CD4-positive, CD25-positive, alpha-beta regulatory T cell (primary cell): ENCODE measurements at places on chromosomes 1 and 21. TPM values are rescaled to one million over a fixed set of nuclear protein-coding genes. Genes with fewer than 3 reads are reported as not detected.
A peak's percentile ranks its signal among the peaks of the same experiment; 100 is the strongest.

- no peaks in the 10 kb centered on the region for H3K4me1 ChIP-seq
- no peaks in the 10 kb centered on the region for H3K27me3 ChIP-seq
- H3K4me3 ChIP-seq: no peak overlapping the region
- no peaks in the 10 kb centered on the region for H3K36me3 ChIP-seq
Measured at GRCh38 chr1:219223496-219223895, 49.8 kb downstream of the LYPLAL1 start.

GRCh38 chr1:67646145-67647035, 38.6 kb upstream of the GADD45A start:
- no peaks in the 10 kb centered on the region for H3K4me1 ChIP-seq
- no peaks in the 10 kb centered on the region for H3K27me3 ChIP-seq
- DNase-seq: no peak

DNA sequence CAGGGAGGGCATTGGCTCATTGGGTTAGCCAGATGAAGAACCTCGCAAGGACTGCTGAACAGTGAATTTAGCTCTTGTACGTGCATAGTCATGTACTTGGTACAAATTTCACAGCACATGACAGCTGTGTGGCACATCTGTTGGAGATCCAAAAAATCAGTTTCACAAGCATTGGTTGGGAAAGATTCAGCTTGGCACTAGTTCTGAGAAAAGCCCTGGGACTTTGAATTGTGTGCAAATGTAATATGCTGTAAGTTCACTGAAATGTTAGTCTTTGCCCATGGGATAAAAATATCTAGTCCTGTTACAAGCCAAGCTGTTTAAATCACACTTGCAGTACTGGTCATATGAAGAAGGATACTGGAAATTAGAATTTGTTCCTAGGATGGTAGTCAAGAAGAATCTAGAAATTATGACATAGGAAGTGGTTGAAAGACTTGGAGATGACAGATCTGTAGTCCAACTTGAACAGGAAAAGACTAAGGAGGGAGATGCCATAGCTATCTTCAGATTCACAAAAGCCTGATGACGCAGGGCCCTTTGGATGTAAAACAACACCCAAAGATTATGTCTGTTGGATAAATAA, 19.2 kb downstream of the LAMC2 start:
- H3K27me3 ChIP-seq: no peaks in the 10 kb centered on the region
- H3K27ac ChIP-seq: no peak overlapping the region
- no peak for DNase-seq

DNA sequence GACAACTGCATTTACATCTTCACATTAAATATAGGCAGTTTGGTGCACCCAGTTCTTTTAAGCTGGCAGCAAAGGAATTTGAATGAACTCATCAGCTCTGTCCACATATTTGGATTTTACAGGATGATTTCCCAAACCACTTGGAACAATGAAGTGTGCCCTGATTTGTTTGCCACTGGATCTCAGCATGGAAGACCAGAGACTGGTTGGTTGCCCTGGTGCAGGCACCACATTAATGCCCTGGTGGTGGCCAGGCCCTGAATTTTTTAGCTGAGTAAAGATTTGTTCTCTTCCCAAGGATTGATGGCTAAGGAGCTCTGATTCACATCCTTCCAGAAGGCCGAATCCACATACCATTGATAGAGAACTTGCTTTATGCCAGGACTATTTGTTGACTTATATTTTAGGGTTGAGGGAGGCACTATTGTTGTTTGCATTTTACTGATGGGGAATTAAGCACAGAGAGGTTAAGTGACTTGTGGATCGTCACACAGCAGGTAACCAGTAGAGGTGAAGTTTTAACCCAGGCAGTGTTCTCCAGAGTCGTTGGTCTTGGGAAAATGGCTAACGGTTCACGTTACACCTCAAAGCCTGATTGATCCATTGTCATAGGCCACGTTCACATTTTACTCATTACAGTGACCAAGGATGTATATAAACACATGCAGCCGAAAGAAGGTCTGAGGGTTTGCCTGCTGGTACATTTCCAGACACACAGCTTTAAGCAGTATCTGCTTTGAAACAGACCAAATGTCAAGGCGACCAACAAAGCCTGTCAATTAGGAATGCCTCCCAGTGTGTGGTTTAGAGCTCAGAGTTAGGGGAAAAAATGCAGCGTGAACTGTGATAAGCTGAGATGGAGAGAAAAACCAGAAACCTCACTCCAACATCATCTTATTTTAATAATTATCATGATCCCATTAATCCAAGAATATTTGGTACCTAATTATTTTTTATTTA, 50.7 kb downstream of the KAZN start:
- no peaks in the 10 kb centered on the region for H3K4me1 ChIP-seq
- H3K27me3 ChIP-seq: no peaks in the 10 kb centered on the region
- DNase-seq: no peak
- no peak overlapping the region for H3K27ac ChIP-seq

DNA sequence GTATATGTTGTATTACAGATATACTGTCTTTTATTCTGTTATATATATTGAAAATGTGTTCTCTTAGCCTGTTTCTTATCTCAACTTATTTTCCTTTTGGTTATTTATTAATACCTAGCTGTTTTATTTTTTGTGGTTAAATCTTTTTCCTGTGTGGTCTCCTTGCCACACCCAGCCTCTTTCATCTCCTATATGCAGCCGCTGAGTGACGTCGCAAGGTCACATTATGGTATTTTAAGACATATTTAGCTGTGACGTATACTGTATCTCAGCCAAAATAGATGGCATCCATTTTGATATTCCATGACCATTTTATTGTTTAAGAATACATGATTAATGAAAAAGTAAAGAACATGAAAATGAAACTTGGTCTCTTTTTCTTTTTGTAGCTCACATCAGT, 29.1 kb downstream of the CENPF start:
- no peaks in the 10 kb centered on the region for H3K27me3 ChIP-seq
- peaks cover 26% of the 10 kb centered on the region for H3K4me1 ChIP-seq
- H3K36me3 ChIP-seq: no peaks in the 10 kb centered on the region
- peak overlapping the region; percentile 59 for H3K27ac ChIP-seq
- DNase-seq: peak; percentile 58

DNA sequence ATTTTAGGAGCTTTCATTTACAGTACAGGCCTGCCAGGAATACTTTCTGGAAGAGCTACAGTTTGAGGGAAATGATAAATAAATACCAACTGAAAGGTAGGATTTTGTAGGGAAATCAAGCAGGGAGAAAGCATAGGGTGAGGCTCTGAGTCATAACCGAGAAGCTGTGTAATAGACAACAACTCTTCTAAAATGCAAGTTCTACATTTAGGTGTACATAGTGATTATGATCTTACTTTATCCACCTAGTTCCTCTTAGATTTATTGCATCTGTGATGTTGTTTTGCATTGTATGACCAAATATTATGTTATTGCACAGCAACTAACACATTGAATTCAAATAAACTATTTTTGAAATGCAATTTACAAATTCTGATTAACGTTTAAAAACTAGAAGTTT, 819.3 kb downstream of the PLA2G4A start:
- H3K27me3 ChIP-seq: no peaks in the 10 kb centered on the region
- no peak overlapping the region for H3K4me3 ChIP-seq
- no peaks in the 10 kb centered on the region for H3K36me3 ChIP-seq
- no peak for DNase-seq

GRCh38 chr1:204323887-204324286, 35.8 kb downstream of the PLEKHA6 start:
- H3K4me1 ChIP-seq: no peaks in the 10 kb centered on the region
- no peak for DNase-seq
- peaks cover 2% of the 10 kb centered on the region for H3K27me3 ChIP-seq
- no peak overlapping the region for H3K4me3 ChIP-seq

- no peaks in the 10 kb centered on the region for H3K36me3 ChIP-seq
- no peaks in the 10 kb centered on the region for H3K4me1 ChIP-seq
- H3K27me3 ChIP-seq: no peaks in the 10 kb centered on the region
- H3K27ac ChIP-seq: no peak overlapping the region
- H3K4me3 ChIP-seq: no peak overlapping the region
- DNase-seq: no peak
Measured at GRCh38 chr1:162728573-162728972, 61.9 kb upstream of the HSD17B7 start.

DNA sequence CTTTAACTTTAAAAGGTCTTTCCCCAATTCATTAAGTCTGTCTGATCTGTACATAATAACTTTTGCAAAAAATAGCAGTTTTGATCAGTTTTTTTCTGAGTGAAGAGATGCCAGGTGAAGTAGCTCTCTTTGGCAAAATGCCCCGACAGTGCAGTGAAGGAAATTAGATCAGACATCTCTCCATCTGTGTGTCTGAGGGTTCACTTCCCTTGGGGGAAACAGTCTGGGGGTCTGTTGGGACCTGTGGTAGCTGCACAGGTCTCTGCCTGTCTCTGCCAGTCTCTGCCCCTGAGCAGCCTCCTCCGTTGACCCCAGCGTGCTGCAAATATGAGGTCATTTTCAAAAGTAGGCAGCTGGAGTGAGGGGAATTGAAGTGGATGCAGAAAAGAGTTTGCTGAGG, 54.5 kb downstream of the TBCE start:
- DNase-seq: no peak
- peaks cover 10% of the 10 kb centered on the region for H3K4me1 ChIP-seq
- no peak overlapping the region for H3K4me3 ChIP-seq
- no peaks in the 10 kb centered on the region for H3K27me3 ChIP-seq
- H3K36me3 ChIP-seq: no peaks in the 10 kb centered on the region

DNA sequence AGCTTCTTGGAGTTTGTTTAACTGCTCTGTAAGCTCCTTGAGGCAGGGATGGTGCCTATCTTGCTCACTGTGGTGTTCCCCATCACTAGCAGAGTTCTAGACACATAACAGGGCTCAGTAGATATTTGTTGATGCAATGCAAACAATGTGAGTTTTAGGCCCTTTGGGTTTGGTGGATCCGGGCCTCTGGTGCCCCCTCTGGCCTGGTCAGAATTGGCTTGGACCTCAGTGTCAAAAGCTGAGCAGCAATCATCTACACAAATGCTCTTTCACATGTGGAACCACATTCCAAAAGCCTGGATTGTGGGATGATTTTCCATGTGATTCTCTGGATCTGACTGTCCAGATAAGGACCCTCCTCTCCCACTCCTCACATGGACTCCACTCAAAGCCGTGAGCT, 53.4 kb upstream of the BCAR3 start:
- no peaks in the 10 kb centered on the region for H3K27me3 ChIP-seq
- no peak overlapping the region for H3K4me3 ChIP-seq
- no peaks in the 10 kb centered on the region for H3K36me3 ChIP-seq
- no peaks in the 10 kb centered on the region for H3K4me1 ChIP-seq
- no peak overlapping the region for H3K27ac ChIP-seq

- H3K36me3 ChIP-seq: no peaks in the 10 kb centered on the region
- H3K27me3 ChIP-seq: no peaks in the 10 kb centered on the region
- no peak overlapping the region for H3K4me3 ChIP-seq
- DNase-seq: no peak
- peaks cover 4% of the 10 kb centered on the region for H3K4me1 ChIP-seq
- no peak overlapping the region for H3K27ac ChIP-seq
Measured at GRCh38 chr21:45250914-45251634, 36.6 kb downstream of the POFUT2 start.

DNA sequence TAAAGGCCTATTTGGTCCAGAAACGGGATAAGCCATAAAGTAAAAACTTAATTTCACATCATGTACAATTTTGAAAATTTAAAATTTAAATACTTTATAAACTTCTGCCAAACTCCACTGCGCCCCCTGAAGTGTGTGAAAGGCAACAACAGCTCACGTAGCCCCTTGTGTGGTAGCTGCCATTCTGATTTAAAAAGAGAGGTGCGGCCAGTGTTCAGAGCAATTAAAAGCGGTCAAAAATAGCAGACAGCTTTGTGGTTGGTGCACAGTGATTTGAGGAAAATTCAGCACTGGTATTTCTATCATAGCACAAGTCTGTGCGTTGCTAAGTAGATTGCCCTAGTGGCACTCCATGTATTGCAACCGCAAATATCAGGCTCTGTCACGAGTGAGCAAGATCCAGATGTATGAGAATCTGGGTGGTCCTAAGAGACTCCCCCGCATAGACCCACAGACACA, 122.5 kb downstream of the ATG4C start:
- H3K4me3 ChIP-seq: no peak overlapping the region
- H3K27me3 ChIP-seq: no peaks in the 10 kb centered on the region
- no peaks in the 10 kb centered on the region for H3K36me3 ChIP-seq
- no peak overlapping the region for H3K27ac ChIP-seq

DNA sequence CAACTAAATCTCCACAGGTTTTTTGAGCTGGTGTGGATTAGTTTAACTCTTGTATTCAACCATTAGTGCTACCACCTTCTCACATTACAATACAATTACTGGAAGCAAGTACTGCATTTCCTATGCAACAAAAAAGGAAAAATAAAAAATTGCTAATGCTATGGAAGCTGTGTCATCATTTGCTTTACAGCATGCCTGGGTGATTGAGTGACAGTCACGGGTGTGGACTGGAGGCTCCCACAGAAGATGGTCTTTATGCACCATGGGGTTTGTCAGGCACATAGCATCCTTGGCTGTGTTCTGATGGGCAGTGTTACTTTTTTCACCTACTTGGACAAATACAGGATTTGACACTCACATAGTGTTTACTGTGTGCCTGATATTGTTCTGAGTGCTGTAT, 262.3 kb downstream of the TM2D1 start:
- H3K27ac ChIP-seq: no peak overlapping the region
- no peaks in the 10 kb centered on the region for H3K36me3 ChIP-seq
- no peaks in the 10 kb centered on the region for H3K4me1 ChIP-seq
- H3K4me3 ChIP-seq: no peak overlapping the region
- no peak for DNase-seq

The B3GALT2 gene
- 0.84 TPM for polyA plus RNA-seq

The GJA9 gene
- not detected for polyA plus RNA-seq

The MIXL1 gene
- not detected for polyA plus RNA-seq

The TAS1R1 gene
- polyA plus RNA-seq: not detected

The TSNAX gene
- polyA plus RNA-seq: 117 TPM

The SPRR1A gene
- polyA plus RNA-seq: not detected

The RAP1GAP gene
- not detected for polyA plus RNA-seq

The NBPF12 gene
- polyA plus RNA-seq: 2.1 TPM

The TMEM269 gene
- polyA plus RNA-seq: not detected

The CFHR3 gene
- polyA plus RNA-seq: not detected

The FAM131C gene
- not detected for polyA plus RNA-seq

The CTTNBP2NL gene
- polyA plus RNA-seq: 2.0 TPM

The RAB25 gene
- 1.0 TPM for polyA plus RNA-seq

The IL24 gene
- polyA plus RNA-seq: 29.4 TPM

The AQP10 gene
- polyA plus RNA-seq: not detected

The NR0B2 gene
- polyA plus RNA-seq: not detected

The AZIN2 gene
- polyA plus RNA-seq: 1.9 TPM

The OR2T35 gene
- polyA plus RNA-seq: not detected
